EH (cell line): ENCODE measurements at places on chromosomes 16 and 17.

DNA sequence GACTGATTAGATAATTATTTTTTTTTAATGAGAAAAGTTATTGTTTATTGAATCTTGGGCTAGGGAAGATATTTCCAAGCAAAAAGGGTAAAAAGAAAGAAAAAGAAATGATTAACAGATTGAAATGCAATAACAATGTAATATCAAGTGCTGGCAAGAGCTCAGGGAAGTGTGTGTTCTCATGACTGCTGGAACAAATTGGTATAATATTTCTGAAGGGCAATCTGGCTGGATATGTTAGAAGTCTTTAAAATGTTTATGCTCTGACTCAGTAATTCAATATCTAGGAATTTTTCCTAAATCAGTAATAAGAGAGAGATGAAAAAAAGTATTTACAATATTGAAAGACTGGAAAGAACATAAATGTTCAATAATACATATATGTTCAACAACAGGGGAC is 7.6 kb upstream of the ZNF624 start:
- DNase-seq, result no peak

GRCh38 chr16:78235168-78235800 is 135.8 kb downstream of the WWOX start:
- DNase-seq, result peak; percentile 2

GRCh38 chr16:24645739-24646645 is 83.5 kb upstream of the TNRC6A start:
- peak; percentile 100 for DNase-seq

- DNase-seq, result no peak
Measured at GRCh38 chr16:50500171-50500874, 47.9 kb upstream of the NKD1 start.

DNA sequence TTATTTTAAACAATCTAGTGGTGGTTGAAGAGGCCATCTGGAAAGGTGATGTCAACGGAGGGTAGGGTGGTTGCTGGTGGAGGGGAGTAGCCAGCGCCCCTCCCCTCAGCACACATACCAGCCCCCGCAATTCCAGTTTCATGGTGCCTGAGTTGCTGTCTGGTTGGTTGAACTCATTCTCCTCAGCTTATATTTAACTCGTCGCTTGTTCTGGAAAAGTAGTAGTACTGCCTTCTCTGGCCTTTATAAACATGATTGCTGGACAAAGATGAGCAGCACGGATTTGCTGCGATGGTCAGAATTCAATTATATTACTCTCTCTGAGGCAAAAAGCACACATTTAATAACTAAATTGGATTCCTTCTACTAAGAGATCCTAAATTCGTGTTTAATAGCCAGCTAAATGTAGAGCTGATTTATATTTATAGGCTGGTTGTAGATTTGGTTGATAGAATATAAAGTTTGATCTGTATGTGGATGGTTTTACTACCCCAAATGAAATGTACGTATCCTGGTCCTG is 238.0 kb upstream of the TBX2 start:
- no peak for DNase-seq

DNA sequence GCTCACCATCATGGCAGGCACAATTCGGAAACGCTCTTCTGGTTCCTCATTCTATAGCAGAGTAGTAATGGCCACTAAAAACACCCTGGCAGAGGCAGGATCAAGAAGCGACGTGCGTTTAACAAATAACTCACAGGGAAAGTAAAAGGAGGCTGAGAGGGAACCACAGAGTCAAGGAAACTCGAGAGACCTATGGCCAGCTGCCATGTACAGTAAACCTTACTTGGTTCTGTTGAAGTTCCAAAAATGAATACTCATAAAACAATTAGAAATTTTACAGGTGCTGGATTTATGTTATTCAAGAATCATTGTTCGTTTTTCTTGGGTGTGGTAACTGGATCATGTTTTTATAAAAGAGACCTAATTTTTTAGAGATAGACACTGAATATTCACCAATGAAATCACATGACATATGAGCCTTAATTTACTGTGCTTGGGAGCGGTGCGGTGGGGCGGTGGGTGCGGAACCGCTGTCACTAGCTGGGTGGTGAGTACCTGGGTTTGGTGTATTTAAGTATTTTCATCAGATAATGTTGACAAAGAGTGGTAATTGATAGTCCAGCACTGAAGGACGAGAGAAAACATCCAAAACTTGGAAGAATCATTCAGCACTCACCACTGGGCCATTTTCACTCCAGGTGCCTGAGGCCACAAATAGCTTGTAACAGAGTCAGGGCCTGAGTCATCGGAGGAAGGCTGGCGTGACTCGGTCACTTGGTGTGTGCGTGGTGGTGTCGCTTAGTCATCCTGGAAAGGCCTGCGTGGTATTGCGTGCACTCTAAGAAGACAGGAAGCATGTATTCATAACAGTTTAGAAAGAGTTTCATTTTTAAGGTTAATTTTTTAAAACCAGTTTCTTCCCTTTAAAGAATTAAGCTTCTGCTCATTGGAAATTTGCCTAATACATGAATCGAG is 135.4 kb upstream of the CHMP6 start:
- peak; percentile 99 for DNase-seq

DNA sequence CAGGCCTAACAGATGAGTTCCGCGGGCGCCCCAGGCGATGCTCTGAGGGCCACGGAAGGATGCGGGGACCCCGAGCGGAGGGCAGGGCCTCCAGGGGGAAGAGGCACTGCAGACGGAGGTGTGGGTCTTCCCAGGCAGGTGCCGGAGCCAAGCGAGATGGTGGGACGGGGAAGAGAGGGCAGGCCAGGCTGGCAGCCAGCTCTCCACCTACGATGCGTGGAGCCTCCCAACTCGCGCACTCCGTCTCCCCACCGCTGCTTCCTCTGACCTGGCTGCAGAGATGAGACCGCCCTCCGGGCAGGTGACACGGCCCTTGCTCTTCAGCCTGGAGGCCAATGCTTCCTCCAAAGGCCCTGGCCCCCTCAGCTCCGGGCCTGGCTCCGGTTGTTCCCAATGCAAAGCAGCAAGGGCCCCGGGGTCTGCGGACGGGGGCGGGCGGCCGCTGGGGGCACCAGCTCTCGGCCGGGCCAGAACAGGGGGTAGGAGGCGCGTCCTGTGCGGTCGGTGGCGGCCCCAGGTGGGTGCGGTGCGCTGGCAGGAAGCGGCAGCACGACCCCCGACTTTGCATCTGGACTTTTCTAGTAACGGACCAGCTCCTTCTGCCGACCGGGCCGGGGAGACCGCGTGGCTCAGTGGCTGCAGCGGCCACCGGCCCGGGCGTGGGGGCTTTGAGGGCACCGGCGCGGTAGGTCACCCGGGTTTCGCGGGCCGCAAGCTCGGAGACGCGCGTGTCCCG is 1.5 kb upstream of the SOX8 start:
- DNase-seq, result no peak
